ENCODE measurements at places on chromosomes 7 and 10.
A peak's percentile ranks its signal among the peaks of the same experiment; 100 is the strongest.

- no peak for DNase-seq
Observed at GRCh38 chr10:70866424-70866823, 21.9 kb downstream of the PCBD1 start.

- DNase-seq, result no peak
Observed at GRCh38 chr7:74586258-74587175, 71.0 kb upstream of the GTF2I start.

DNA sequence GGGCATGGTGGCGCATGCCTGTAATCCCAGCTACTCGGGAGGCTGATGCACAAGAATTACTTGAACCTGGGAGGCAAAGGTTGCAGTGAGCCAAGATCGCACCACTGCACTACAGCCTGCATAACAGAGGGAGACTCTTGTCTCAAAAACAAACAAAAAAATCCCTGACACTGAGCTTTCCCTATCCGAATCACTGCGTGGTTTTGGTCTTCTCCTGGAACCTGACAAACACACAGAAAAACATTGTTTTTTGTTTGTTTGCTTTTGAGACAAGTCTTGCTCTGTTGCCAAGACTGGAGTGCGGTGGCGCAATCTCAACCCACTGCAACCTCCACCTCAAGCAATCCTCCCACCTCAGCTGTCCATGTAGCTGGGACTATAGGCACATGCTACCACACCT lies 50.4 kb upstream of the PTPRN2 start:
- DNase-seq, result no peak

- DNase-seq, result no peak
Observed at GRCh38 chr7:28435732-28436378, 23.5 kb downstream of the CREB5 start.

DNA sequence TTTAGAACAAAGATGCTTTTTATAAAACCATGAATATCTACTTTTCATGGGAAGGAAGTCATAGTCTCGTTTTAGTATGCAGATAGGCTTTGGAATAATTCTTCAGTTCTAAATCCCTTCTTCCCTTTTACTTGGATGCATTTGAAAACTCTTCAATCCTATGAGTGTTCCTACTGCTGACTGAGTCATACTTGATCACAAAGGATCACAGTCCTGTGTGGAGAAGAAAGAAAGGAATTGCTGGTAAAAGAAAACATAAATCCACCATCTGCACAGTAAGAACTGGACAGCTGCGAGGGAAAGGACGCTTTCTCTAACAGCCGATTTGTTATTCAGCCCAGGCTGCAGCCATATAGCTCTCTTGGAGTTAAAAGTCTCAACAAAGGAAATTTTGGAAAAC lies 209.9 kb downstream of the SEMA3E start:
- DNase-seq, result peak; percentile 3

- no peak for DNase-seq
Observed at GRCh38 chr10:86648704-86649427, 5.5 kb upstream of the OPN4 start.

GRCh38 chr7:157388301-157388700 lies 51.5 kb downstream of the DNAJB6 start:
- DNase-seq, result no peak

DNA sequence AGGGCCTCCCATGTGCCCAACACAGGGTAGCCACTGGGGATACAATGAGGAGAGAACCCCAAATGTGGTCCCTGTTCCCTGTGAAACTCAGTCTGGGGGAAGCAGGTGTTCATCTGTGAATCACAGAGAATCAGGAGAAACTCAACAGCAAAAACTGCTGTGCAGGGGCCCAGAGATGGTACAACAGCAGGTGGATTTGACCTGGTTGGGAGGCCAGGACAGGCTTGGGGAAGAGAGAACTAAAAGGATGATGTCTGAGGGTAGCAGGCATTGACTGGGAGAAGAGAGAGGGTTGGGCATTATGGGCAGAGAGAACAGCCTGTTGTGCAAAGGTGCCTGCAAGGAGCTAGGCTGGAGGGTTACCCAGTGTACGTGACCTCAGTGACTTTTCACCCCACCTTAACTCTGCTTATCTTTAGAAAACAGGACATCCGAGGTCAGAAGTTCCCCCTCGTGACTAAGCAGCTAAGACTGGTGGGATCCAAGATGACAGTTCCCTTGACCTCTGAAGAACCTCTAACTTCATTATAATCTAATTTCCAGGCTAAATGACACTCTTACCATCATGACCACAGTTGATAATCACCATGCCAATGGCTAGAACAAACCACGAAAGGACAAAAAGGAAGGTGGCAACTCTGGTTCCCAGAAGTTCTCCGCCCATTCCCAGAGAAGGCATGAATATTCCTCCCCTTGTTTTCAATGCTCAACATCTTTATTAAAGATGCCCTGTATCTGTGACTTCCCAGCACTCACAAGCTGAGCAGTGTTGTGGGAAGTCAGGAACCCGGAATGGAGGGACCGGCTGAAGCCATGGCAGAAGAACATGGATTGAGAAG lies 5.1 kb upstream of the ADAMTS14 start:
- DNase-seq, result no peak

DNA sequence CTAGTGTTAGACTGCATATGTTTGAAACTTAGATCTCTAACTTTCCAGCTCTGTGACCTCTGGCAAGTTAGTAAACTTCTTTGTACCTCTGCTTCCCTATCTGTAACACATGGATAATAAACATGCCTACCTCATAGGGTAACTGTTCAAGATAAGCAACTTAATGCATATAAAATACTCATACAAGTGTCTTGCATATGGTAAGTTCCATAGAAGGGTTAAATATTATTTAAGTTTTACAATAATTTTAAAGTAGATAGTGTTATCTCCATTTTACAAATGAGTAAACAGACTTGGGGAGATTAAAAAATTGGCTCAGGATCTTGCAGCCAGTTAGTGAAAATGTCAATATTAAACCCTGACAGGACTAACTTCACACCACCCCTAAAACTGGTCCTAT lies 30.1 kb upstream of the CD36 start:
- DNase-seq, result no peak

DNA sequence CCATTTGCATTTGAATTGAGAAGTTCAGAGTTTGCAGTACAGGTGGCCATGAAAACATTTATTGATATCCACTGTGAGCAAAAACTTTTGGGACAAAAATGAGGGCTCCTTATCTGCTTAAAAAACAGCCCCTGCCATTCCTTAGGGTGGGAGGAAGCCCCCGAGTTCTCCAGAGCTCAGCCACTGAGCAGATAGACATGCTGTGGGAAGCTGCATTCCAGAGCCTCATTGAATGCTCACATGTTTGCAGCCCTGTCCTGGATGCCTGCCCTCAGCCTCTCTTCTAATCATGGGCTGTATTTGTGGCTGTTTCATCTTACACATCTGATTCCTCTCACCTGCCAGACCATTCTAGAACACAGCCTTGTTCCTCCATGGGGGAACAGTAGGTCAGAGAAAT lies 33.3 kb downstream of the PLPP4 start:
- DNase-seq, result no peak

DNA sequence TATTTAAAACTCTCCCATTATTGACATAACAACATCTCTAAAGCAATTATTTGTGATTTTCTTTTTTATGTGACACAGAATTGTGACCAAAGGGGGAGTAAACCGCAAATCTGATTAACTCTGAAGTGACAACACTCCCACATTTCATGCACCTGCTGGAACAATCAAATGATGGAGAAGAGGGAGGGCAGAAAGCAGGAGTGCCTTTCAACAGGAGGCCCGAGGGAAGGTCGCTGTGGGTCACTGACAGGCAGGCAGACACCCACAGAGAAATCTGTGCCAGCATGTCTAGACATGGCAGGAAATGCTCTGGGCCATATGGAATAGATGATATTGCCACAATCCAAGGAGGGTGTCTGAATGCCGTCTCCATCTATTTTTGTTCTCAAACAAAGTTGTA lies 247.3 kb downstream of the DOCK4 start:
- DNase-seq, result peak; percentile 63

DNA sequence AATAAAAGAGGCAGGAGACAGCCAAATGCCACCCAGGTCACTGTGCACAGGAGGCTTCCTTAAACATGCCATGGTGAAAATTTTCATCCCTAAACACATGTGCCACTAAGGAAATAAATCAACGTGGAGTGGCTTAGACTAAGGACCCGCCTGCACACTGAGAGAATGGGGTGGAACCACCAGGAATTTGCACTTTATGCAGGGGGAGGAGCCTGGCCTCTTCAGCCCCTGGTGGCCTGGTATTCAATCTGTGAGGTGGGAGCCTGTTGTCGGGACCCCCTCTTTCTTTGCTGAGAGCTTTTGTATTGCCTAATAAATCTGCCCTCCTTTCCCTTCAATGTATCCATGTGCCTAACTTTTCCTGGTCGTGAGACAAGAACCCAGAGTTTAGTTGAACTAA lies 204.6 kb upstream of the NRP1 start:
- no peak for DNase-seq

DNA sequence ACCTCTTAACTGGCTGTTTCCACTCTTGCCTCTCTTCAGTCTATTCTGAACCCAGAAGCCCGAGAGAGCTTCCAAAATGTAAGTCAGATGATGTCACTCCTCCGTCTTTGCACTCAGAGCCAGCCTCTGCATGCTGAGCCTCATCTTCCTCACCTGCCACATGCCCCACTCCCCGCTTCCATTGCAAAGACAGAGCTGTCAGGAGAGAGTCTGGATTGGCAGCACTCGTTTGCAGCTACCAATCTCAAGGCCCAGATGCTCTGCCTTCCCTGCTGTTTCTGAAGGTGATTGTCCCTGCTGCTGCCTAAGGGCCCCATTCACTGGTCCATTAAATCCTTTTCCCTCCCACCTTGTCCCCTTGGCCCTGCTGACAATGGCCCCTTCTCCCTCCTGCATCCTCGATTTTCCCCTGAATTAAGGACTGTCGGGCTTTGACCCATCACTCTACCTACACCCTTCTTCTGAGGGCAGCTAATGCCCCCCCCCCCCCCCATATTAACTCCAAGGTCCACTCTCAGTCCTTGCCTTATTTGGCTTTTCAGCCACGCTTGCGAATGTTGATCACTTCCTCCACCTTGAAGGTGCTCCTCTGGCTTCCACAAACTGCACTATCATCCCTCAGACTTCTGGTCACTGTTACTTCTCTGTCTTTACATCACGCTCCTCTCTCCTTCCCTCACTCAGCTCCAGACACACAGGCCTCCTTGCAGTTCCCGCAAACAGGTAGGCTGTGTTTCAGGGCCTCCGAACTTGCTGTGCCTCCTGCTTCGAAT lies 98.5 kb downstream of the CHN2 start:
- DNase-seq, result no peak

DNA sequence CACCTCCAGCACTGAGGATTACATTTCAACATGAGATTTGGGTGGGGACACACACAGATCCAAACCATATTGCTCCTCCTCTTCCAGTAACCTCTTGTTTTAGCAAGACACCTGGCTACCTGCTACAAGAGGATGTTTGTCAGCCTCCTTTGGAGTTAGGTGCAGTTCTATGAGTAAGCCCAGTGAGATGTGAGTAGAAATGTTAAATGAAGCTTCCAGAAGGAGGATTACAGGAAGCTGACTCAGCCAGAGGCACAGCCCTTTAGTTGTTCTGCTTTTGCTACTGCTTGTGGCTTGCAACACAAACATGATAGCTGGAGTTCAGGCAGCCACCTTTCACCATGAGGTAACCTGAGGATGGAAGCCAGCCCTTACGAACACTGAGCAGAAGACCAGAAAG lies 382.7 kb upstream of the RNF32 start:
- DNase-seq, result no peak

DNA sequence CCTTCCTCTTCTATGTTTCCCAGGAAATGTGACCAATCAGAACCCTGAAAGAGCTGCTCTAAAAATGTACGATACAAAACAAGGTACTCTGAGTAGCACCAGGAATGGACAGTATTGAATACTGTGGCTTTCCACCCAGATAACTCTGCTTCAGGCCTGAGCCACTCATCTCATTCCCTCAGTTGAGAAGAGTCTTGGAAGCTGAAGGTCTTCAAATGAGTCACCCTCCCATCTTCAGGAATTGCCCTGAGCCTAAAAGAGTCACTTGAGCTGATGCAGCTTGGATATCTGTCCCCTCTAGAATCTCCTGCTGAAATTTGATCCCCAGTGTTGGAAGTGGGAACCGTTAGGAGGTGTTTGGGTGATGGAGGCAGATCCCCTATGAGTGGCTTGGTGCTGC lies 210.4 kb downstream of the DGKI start:
- DNase-seq, result no peak

GRCh38 chr7:54259185-54259584 lies 283.0 kb upstream of the VSTM2A start:
- no peak for DNase-seq

- no peak for DNase-seq
Observed at GRCh38 chr10:80611481-80612185, 73.9 kb downstream of the SH2D4B start.

DNA sequence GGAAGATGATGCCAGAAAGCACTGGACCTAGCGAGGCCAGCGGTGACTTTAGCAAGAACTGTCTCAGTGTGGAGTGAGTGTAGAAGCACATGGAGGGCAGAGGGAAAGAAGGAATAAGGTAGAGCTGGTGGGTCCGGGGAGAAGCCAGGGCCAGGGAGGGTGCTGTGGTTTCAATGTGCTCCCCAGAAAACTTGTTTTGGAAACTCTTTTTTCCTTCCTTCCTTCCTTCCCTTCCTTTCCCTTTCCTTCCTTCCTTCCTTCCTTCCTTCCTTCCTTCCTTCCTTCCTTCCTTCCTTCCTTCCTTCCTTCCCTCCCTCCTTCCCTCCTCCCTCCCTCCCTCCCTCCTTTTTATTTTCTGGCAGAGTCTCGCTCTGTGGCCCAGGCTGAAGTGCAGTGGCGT lies 5.5 kb upstream of the RARRES2 start:
- no peak for DNase-seq

DNA sequence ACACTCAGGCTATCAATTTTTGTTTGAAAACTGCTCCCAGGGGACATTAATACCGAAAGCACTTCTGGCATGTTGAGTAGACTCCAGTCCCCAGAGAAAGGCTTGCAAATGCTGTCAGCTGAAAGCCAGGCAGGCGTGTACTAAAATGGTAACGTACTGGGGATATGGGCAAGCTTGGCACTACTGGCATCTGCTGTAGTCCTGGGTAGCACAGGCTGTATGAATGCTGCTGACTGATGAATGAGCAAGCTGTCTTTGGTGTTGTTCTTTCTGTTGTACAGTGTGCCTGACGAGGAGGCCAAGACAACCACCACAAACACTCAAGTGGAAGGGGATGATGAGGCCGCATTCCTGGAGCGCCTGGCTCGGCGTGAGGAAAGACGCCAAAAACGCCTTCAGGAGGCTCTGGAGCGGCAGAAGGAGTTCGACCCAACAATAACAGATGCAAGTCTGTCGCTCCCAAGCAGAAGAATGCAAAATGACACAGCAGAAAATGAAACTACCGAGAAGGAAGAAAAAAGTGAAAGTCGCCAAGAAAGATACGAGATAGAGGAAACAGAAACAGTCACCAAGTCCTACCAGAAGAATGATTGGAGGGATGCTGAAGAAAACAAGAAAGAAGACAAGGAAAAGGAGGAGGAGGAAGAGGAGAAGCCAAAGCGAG lies 53.5 kb upstream of the AGBL3 start:
- DNase-seq, result peak; percentile 54

GRCh38 chr10:112952282-112953173 lies 2.5 kb downstream of the TCF7L2 start:
- DNase-seq, result no peak

DNA sequence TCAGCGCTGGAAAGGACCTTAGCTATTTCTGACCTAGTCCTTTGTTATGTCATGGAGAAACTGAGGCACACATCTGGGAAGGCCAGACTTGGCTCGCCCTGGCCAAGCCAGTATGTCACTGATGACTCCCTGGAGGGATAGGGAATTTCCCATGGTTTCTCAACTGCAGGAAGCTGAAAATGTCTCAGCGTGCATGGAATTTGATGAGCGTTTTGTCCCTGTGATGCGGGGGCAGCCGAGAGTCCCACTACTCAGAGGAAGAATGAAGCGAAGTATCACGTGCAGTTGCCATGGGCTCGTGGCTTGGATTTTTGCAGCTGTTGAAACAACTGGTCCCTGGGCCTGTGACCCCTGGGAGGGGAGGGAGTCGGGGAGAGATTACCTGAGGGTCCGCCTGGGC lies 44.8 kb downstream of the CLIP2 start:
- no peak for DNase-seq

Measured in Ammon's horn (tissue), 1 donor.